Stimulated activated CD4-positive, alpha-beta T cell treated with anti-CD3 and anti-CD28 coated beads, Interleukin-15, amount 100 ng/mL, for 1 hour (primary cell): ENCODE measurements at places on chromosomes 3 and 15.

- no peak for DNase-seq
These were observed 135.1 kb upstream of the UBP1 start for GRCh38 chr3:33575311-33575710.

- no peak for DNase-seq
These were observed 8.1 kb downstream of the FAM131A start for GRCh38 chr3:184345317-184346144.

DNA sequence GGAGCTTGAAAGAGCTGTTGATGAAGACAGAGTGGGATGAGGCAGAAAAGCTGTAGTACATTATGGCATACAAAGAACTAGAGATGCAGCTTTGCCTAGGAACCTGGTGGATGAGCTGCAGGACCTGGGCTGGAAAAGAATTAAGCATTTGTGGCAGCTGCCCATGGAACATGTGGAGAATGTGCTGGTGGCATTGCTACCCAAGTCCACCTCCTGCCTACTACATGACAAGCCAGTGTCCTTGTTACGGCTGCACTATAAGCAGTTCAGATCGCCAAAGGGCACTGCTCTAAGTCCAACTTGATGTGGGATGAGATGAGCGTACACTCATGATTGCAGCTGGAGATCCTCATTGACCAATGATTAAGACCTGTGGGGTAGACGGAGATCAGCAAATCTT, 81.1 kb upstream of the ADPGK start:
- no peak for DNase-seq

- no peak for DNase-seq
These were observed 68.7 kb upstream of the FURIN start for GRCh38 chr15:90799639-90800170.

DNA sequence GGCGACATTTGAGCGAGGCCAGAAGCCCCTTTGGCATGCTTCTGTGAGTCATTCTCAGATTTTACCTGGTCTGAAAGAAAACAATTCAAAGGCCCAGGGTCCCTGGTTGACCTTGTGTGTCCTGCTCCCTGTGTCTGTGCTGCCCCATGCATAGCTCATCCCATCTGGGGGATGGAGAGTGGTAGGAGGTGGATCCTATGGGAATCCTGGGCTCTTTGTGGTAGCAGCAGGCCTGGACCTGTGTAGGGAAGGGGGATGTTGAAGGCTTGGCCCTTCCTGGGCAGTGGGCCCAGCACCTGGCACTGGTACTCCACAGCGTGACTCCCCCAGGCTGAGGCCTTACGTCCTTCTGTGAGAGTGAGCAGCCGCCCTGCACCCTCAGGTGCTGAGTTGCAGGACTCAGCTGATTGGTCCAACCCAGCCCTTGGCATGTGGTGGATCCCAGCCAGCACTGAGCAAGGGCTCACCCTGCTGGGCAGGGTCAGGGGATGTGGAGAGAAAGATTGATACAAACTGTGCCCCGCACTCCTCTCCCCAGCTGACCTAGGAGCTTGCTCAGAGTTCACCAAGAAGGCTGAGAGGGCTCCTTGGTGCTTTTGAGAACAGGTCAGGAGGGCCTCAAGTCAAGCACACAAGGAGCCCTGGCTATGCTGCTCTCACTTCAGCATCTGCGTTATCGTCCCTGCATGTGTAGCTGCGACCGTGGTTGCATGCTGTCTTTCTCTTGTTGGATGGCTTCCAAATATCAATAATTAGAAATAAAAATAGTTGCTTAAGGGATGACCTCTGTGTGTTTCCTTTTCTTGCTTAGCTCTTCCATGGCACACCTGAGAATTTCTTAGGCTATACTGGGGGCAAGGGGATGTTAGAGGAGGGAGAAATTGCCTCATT, 21.4 kb upstream of the JMJD7 start:
- no peak for DNase-seq

- no peak for DNase-seq
These were observed 52.6 kb downstream of the NMD3 start for GRCh38 chr3:161273589-161274218.

- no peak for DNase-seq
These were observed 22.1 kb downstream of the PARL start for GRCh38 chr3:183862610-183863009.

- DNase-seq = no peak
These were observed 14.6 kb upstream of the TFRC start for GRCh38 chr3:196096382-196096953.

GRCh38 chr3:13213911-13214846, 140.9 kb upstream of the IQSEC1 start:
- DNase-seq = no peak

DNA sequence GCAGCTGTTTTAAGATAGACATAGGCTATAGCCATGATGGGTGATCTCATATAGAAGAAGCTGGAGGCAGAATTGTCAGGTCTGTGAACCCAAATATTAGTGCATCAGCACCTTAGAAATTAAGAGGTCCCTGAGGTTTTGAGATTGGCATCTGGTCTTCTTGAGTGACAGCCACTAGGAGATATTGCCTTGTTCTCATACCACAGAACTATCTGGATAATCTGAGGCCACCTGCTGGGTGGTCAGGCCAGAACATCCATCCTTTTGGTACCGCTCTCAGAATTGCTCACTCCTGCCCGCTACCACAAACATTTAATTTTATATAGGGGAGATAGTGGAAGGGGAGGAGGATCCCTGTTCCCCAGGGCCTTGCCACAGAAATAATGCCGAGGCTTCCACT, 210.6 kb upstream of the ZPLD1 start:
- no peak for DNase-seq

DNA sequence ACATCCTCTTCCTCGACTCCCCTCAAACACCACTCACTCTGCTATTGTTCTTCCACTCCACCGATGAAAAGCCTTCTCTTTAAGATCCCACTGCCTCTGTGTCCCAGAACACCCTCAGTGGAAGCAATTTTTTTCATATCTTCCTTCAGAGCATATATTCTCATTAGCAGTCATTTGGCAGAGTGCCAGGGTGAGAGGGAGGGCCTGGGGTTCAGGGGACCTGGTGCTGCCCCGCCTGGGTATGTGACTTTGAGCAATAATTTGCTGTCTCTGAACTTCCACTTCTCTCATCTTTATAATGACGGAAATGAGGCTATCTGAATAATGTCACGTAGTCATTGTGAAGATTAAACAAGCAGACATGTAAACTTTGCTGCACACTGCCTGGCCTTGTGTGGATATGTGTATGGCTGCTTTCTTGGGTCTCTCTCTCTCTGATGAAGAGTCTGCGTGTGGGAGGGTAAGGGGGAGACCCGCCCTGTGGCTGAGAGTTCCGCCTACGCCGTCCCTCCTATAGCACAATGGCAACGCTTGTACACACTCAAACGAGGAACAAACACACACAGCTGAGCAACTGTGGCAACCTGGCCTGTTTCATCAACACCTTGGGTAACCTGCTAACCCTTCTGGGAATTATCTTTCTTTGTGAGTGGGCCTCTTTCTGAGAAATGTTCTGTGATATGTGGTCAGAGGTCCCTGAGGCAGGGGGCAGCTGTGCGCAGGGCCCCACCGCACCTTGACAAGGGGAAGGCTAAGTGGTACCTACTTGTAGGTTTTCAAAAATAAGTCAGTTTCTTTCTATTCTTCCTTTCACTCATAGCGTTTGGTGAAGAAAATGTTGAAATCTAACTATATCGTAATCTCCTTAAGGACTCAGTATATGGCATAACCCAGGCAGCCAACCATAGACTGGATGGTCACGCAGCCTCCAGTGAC, 369.8 kb downstream of the SV2B start:
- DNase-seq = peak; percentile 29

DNA sequence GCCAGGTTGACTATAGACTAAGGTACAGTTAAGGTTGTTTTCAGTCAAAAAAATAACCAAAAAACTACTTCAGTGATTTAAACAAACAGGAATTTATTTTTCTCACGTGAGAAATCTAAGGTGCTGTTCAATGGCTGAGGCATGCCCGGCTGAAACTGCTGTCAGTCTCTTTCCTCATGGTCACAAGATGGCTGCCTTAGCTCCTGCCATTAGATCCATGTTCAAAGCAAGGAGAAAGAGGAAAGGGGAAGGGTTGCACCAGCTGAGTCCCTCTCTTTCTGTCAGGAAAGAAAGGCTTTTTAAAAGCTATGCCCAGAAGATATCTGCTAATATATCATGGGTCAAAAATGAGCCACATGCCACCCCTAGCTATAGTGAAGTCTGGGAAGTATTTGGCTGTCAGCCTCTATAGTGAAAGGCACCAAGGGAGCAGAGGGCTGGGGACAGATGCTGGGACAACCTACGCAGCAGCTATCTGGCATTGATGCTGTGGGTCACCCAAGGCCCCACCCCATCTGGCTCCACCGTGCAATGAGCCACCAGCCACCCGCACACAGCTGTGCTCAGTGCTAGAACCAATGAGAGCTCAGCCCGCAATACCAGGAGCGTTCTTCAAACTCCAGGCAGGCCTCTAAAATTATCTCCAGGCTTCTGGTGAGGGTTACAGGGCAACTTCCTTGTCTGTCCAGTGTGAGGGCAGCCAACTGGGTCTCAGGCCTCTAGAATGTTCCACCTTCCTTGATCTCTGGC, 64.7 kb upstream of the GATA2 start:
- no peak for DNase-seq

- no peak for DNase-seq
These were observed 52.2 kb upstream of the ACTC1 start for GRCh38 chr15:34847598-34847997.

GRCh38 chr15:88656760-88657221, 18.0 kb downstream of the ISG20 start:
- no peak for DNase-seq

DNA sequence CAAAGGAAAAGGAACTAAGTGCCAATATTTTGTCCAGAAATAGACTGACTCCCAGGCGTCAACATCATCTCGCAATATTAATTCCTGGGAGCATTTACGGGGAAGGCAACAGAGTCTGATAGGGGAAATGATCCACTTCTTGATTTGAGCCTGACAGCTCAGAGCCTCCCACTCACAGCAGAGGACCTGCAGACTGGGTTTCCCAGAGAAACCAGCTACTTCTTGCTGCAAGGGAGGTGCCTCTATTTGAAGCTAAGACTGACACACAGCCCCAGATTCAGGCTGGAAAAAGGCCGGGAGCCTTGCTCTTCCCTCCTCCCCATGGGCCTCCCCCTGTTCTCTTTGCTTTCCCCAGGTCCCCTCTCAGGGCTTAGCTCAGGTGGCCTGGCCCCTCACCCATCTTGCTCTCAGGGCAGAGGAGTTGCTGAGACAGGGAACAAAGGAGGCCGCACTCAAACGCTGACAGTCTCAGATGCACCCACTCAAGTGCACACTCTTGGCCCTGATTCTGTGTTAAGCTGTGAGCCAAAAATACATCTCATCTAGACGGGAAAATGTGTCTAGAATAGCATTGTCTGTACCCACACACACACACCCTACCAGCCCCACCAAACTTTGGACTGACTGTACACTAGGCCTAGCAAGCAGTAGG, 49.8 kb upstream of the DCLK3 start:
- no peak for DNase-seq

DNA sequence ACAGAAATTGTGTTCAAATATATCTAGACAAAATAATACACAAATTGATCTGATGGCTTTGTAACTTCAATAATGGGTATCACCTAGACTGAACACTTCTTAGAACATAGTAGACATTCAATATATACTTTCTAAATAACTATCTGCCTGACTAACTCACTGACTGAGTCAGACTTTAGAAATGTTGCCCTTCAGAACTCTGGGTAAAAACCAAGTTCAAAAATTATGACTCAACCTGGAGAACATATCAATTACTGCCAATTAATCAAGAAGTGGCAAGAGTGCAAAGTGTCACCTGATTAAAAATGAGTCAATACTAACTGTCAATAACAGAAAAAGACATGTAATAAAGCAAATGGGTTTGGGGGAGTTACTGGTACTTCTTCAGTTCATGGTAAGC, 144.6 kb upstream of the TMCO5A start:
- no peak for DNase-seq

DNA sequence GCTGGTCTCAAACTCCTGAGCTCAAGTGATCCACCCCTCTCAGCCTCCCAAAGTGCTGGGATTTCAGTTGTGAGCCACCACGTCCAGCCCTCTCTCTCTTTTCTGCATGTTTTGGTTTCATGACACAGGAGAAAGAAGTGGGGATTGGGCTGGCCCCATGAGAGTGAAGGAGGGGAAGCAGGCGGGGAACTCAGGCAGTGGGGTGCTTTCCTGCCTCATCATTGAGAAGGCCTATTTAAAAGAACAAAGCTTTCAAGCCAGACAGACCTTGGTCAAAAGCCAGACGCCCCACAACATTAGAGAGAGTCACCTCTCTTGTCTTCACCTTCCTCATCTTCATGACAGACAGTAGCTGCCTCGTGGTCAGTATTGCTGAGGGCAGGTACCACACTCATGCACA, 15.9 kb downstream of the PSTPIP1 start:
- DNase-seq = no peak

DNA sequence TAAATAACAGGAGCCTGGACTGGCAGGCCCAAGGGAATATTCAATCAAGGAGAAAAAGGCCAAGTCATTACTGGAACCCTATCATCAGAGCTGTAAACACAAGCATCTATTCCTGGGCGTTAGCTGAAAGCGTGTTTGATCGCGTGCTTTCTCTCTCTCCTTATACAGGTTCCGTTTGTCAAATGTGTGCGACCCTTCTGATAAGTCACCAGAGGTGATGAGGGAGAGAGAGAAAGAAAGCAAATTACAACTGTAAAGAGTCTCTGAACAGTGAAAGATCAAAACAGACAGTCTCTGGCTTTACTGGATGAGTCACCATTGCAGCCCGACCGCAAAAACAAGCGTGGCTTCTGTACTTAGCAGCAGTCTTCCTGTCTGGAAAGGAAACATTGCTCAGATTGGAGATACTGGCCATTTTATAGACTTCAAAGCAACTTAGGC, 39.5 kb upstream of the TPRG1 start:
- DNase-seq = peak; percentile 56

- DNase-seq = no peak
These were observed 10.6 kb upstream of the TM4SF1 start for GRCh38 chr3:149388001-149388440.

GRCh38 chr3:61772456-61772855, 211.1 kb downstream of the PTPRG start:
- no peak for DNase-seq

DNA sequence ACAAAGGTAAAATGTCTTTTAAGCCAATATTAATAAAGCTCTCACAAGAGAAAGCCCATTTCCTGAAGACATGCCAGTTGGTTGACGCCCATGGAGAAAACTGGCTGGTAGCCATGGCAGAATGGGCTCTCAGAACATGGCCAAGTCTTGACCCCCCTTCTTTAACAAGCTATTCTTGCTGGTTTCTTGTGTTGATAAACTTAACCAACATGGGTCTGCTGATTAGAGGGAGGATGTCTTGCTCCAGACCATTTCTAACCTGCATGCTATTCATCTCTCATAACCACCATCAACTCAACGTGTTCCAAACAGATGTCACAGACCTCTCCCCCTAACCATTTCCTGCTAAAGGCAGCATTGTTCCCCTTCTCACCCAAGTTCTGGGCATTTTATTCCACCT, 25.7 kb downstream of the NTRK3 start:
- DNase-seq = no peak

DNA sequence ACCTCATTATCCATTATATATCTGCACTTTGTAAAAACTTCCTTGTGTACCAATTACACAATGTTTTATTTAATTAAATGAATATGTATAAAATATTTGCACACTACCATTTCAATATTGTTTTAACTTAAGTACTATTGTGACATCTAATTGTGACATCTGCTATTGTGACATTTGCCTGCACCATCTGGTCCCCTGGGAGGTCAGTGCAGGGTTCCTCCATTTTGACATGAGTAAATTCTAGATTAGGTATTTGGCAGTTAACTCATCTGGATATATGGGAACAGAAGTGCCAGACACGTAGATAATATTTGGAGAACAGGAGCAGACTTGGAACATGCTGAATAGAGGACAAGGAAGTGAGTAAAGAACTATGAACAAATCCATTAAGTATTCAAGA, 332.1 kb downstream of the VGLL3 start:
- DNase-seq = no peak
